ENCODE measurements at places on chromosomes 6 and 20. TPM values are rescaled to one million over a fixed set of nuclear protein-coding genes. Genes with fewer than 3 reads are reported as not detected.

DNA sequence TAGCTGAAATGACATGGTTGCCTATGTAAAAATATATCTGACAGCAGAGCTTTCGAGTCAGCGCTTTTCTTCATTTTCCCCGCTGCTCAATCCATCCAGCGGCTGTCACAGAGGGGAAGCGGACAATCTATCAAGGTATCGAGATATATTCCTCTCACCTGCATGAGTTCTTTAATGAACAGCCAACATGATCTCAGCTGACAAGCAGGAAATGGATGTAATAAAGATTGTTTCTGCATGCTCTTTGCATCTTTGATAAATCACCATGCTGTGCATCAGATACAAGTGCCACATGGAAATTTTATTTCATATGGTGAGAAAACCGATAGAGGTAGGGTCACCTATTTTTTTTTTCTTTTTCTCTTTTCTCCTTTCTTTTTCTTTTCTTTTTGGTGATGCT, 602.3 kb upstream of the MMS22L start:
- DNase-seq = no peak

DNA sequence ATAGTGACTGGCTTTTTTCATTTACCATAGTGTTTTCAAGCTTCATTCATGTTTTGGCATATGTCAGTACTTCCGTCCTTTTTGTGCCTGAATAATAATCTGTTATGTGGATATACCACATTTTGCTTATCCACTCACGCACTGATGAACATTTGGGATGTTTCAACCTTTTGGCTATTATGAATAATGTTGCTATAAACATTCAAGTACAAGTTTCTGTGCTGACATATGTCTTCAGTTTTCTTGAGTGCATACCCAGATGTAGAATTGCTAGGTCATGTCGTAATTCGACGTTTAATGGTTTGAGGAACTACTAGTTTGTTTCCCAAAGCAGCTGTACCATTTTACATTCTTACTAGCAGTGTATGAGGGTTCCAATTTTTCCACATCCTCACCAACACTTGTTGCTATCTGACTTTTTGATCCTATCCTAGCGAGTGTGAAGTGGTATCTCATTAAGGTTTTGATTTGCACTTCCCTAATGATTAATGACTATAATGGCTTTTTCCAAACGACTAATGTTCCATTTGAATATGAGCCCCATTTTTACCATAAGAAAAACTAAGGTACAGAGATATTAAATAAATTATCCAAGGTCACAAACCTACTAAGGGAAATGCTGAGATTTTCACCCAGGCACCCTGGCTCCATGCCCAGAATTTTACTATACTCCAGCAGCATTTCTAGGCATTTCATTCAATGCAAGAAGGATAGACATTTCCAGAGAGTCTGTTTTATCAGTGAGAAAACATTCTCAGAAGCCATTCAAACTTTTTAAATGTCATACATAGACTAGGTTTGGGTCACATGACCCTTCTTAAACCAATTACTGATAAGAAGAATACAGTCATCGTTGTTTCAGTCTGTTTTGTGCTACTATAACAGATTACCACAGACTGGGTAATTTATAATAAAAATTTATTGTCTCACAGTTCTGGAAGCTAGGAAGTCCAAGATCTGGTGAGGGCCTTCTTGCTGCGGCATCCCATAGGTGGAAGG, 71.1 kb upstream of the RUNX2 start:
- DNase-seq = no peak

GRCh38 chr20:24665196-24665595, 195.8 kb downstream of the SYNDIG1 start:
- DNase-seq = no peak

DNA sequence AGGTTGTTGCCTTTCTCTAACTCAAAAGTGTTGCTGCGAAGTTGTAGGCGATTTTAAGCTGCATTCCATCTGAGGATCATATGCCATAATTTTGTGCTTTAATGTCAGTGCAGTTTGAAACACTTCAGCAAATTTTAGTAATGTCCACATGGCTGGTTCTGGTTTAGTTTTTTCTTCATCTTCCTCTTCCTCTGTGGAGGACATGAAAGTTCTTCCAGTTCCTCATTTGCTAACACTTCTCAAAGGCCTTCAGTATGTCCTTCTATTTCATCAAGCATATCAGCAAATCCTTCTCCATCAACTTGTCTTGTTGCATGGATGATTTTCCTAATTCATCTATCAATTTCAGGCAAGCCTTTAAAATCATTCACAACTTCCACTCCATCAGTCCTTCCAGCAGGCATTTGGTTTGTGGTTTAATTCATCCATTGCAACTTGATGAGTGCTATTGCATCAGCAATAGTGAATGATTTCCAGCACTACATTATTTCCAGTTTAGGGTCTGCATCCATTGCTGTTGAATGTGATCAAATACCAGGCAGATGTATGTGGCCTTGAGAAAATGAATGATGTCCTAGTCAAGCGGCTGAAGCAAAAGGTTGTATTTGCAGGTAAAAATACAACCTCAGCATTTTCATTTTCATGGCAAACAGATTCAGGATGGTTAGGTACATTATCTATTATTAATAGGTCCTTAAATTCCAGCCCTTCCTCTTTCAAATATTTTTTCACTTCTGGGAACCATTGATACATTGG, 20.2 kb downstream of the SHLD1 start:
- DNase-seq = no peak

- DNase-seq = peak; percentile 68
Measured at GRCh38 chr6:12289365-12289919, 719 bp upstream of the EDN1 start.

DNA sequence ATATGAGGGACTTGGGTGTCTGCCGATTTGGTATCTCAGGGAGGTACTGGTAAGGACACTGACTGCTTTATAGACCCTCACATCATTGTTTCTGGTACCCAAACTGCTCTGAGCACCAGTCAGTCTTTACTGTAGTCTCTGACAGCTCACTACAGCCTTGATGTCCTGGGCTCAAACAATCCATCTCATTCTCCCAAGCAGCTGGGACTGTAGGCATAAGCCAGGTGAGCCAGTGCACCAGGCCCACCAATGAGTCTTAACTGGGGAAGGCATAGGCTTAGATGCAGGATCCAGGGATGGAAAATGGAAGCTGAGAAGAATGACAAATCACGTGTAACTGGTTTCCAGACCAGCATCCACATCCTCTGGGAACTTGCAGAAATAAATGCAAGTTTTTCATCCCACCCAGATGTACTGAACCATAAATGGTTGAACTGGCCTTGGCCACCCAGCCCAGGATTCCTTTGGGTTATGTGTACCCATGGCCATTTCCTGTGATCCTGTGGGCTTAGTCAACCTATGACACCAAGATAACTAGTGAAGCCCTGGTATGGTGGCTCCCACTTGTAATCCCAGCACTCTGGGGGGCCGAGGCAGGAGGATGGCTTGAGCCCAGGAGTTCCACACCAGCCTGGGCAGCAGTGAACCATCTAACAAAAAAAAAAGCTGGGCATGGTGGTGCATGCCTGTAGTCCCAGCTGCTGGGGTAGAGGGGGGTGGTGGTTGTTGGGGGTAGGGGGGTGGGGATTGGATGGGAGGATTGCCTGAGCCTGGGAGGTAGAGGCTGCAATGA, 5.8 kb downstream of the TUBB start:
- peak; percentile 79 for DNase-seq

- DNase-seq = no peak
Measured at GRCh38 chr6:47187893-47188587, 121.7 kb downstream of the TNFRSF21 start.

- peak; percentile 53 for DNase-seq
Measured at GRCh38 chr20:35443003-35443402, 5.0 kb upstream of the GDF5 start.

DNA sequence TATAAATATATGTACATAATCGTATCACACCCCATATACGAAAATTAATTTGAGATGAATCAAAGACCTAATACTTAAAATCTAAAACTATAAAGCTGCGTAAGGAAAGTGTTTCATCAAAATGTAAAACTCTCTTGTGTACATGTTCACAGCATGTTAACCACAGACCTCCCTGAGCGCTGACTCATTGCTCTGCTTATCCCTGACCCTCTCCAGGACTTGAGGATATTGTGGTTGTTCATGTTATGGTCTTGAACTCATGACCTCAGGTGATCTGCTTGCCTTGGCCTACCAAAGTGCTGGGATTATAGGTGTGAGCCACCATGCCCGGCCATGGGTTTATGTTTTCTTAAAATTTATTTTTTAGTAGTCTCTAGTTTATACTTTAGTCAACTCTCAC, 14.2 kb downstream of the FAM83B start:
- DNase-seq = peak; percentile 73

DNA sequence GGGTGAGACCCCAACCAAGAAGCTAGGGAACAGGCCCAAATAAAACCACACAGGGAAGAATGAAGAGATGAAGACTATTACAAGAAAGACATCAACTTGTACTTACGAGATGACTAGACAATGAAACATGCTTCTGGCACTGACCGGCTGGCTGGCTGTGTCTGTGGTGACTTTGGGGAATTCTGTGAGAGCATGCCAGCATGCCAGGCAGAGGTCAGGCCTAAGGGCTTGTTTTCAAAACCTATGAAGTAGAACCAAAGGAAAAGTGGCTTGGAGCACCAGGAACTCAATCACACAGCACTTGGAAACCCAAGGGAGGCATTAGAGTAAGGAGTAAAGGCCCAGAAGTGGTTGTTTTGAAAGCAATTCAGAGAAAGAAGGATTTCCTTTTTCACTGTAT, 28.4 kb upstream of the GSTA3 start:
- peak; percentile 4 for DNase-seq

- DNase-seq = peak; percentile 28
Measured at GRCh38 chr20:4959592-4959991, 41.7 kb downstream of the SLC23A2 start.

DNA sequence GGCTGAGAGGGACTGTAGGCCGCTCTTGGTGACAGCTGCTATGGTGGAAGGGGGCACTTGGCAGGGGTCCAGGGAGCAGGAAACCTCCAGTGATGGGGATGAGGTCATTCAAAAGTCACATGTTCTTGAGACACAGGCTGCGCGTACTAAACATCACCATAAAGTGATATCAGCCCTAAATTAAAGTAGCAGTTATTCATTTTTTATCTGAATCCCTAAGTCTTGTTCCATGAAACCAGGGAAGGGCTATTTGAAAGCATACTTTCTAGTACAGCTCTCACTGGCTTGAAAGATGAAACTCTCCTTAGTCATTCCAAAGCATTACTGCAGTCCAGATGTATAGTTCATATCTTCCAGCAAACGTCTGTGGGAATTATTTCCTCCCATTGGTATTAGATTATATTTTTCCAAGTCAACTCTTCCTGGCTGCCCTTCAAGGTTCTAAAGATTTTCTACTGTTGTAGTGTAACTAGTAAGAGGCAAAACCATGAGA, 373.1 kb downstream of the CD109 start:
- peak; percentile 26 for DNase-seq

GRCh38 chr20:36391456-36391855, 85.3 kb downstream of the DLGAP4 start:
- DNase-seq = no peak

DNA sequence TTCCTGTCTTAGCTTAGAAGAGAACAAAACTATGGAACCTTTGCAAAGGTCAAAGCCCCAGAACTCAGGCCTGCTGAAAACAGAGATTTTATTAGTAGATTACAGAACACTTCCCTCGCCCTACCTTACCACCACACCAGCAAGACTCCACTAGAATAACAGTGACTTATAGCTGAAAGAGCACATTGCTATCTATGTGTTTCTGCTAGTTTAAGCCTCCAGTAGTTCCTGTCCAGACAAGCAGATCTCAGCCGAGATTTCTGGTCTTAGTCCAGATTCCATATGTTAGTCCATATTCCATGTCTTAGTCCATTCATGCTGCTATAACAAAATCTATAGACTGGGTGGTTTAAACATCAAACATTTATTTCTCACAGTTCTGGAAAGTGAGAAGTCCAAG, 412.3 kb upstream of the ID4 start:
- DNase-seq = no peak

- no peak for DNase-seq
Measured at GRCh38 chr6:146594495-146594894, 4.3 kb upstream of the ADGB start.

GRCh38 chr6:147942363-147942762, 400.3 kb upstream of the SASH1 start:
- no peak for DNase-seq

DNA sequence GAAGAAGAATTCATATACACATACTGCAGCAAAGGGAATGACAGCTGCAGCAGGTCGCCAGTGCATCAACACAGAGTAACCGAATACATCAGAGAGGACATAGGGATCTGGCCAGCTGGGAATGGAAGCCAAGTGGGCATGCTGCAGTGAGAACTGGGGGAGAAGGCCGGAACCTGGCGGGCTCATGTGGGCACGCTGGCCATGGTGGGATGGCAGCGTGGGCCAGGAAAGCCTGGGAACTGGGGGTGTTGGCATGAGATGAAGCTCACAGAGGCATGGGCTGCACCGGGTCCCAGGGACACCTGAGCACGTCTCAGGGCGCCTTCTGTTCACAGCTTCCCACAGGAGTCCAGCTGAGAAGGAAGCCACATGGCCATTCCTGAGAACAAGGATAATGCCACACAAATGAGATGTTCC, 139.5 kb upstream of the AGPAT4 start:
- no peak for DNase-seq

DNA sequence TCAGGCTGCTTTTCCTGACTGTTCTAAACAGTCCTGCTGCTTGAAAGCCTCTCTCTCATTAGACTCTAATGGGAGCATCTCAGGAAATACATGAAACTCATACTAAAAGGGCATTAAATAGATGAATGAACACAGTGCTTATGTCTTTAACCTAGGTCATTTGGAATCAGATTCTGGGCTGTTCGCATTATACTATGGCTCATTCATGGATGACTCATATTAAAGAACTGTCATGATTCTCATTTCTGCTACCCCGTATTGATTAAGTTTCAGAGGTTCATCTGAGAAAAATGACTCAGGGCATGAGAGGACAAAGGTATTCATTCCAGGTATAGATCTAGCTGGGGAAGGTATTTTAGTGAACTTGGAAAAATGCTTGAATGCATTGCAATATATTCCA, 335.5 kb downstream of the GJA1 start:
- DNase-seq = peak; percentile 39

The HSPA12B gene
- total RNA-seq = not detected

The LKAAEAR1 gene
- 0.84 TPM for total RNA-seq

The MICB gene
- not detected for total RNA-seq

The ALDH5A1 gene
- total RNA-seq = 1.0 TPM

The RSPH4A gene
- 0.27 TPM for total RNA-seq

The CCN6 gene
- total RNA-seq = not detected

The LHFPL5 gene
- total RNA-seq = not detected

The GTSF1L gene
- not detected for total RNA-seq

The HLA-DRA gene
- 0.61 TPM for total RNA-seq

Data from HT1080 (cell line).